ENCODE measurements at places on chromosomes 7 and 10. TPM values are rescaled to one million over a fixed set of nuclear protein-coding genes. Genes with fewer than 3 reads are reported as not detected.

GRCh38 chr10:106450966-106451365 lies 713.5 kb downstream of the SORCS1 start:
- DNase-seq, result no peak

DNA sequence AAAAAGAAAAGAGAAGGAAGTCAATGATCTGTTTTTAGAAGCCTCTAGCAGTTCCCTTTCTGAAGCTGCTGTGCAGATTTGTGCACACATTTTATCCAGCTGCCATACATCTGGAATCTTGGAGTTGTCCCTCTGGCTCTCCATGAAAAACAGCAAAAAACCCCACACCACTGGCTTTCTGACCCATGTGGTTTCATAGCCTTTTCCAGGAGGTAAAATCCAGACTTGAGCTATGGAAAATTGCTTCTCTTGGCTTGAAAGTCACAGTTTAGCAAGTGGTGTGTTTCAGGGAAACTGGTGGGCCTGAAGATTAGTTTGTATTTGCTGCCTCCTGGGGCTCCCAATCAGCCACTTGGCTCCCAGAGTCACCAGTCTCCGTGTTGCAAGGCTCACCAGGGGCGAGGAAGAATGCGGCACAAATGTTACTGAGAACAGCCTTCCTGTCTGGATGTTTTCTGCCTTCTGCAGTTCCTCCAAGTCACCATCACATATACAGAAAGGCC lies 50.1 kb upstream of the ADRB1 start:
- no peak for DNase-seq

GRCh38 chr7:15239801-15240200 lies 322.0 kb downstream of the AGMO start:
- no peak for DNase-seq

- DNase-seq, result no peak
Measured at GRCh38 chr7:132764762-132765161, 188.5 kb upstream of the PLXNA4 start.

DNA sequence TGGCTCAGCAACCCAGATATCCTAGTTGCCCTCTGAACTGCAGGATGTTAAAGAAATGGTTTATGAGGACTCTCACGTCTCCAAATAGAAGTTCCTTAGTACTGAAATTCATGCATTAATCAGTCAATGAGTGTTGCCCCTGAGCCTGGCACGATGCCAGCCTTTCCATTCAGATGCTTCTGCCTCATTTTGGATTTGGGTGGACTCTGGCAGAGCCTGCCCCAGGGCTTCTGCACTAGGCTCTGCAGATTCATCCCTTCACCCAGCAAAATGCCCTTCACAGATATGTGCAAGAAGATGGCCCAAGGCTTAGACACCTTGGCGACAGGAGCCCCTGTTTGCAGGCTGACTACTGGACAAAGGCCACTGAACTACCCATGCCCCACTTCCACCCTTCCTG lies 747.8 kb downstream of the GRID1 start:
- DNase-seq, result no peak

DNA sequence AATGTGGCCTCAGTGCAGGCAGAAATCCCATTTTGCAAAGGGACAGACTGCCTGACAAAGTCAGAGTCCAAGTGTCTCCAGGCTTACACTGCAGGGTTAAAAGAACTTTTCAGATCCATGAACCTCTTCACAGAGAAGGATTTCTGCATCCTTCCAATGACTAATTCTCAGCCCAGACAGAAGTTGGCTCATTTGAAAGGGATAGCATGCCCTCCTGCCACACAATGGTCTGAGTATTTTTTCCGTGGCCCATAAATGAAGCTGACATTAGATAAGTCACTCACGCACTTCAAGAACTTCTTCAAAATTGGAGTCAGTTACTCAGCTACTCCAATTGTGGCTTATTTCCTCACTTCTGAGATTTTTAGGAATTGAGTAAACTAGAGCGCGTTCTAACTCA lies 170.2 kb downstream of the PLXNA4 start:
- no peak for DNase-seq

DNA sequence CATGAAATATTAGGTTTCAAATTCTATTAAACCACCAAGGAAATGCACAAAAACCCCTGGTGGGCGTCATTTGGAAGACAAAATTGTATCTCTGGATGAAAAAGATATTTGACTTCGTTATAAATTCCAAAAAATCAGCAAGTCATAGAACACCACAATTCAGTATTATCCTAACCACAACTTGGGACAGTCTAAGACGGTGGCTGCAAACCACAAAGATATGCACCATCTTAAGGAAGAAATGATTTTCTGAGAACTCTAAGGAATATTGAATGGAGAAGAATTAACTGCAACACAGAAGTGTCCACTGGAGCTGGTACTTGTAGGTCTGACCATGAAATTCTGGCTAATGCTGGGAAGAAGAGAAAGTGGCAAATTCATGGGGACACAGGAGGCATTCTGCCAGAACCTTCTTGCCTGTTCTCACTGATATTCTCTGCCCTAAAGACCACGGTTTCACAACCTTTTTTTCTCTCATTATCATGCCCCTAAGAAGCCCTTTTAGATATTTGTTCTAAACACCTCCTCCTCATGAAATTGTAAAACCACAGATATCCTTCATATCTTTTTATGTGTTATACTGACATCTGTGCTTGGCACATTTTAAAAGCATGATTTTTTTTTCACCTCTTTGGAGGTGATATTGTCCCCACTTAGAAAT lies 92.9 kb downstream of the SFMBT2 start:
- no peak for DNase-seq

GRCh38 chr7:45105588-45106188 lies 5.8 kb downstream of the TBRG4 start:
- no peak for DNase-seq

- DNase-seq, result no peak
Measured at GRCh38 chr10:71720288-71720687, 710 bp upstream of the C10orf105 start.

- DNase-seq, result no peak
Measured at GRCh38 chr10:71931295-71931694, 32.9 kb upstream of the CHST3 start.

DNA sequence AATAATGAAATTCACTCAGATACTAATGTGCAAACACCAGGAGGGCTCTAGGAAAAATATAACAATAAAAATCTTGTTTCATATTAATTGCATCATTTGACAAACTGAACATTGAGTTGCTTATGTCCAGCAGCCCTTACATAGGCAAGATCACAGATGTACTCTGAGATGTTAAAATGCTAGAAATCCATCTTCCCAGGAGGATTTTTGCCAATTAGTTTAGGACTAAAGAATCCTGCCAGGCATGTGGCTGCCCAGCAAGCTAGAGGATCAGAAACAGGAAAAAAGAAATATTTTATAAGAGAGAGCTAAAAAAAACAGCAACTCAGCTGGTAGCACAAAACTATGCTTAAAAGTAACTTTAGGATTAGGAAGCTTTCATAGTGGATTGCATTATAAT lies 407.8 kb downstream of the NXPH1 start:
- DNase-seq, result no peak

- no peak for DNase-seq
Measured at GRCh38 chr10:128793726-128794655, 667.8 kb upstream of the MKI67 start.

- no peak for DNase-seq
Measured at GRCh38 chr10:110754375-110755105, 110.4 kb downstream of the RBM20 start.

DNA sequence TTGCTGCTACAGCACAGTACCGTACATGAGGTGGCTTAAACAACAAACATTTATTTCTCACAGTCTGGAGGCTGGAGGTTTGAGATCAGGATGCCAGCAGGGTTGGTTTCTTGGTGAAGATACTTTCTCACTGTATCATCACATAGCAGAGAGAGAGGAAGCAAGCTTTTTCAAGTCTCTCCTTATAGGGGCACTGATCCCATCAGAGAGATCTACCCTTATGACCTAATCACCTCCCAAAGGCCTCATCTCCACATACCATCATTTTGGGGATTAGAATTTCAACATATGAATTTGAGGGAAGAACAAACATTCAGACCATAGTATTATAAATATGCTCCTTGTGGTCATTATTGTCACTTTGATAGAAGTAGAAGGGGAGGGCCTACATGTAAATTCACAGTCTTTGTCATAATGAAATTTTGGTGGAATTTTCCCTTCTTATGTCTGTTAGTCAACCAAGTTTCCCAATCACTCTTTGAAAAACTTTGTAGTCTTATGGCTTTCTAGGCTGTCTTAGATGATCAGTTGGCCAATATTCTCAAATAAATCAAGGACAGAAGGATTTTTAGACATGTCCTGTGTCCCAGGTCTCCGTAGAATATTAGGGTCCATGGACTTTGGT lies 606.2 kb downstream of the LRMDA start:
- DNase-seq, result no peak

DNA sequence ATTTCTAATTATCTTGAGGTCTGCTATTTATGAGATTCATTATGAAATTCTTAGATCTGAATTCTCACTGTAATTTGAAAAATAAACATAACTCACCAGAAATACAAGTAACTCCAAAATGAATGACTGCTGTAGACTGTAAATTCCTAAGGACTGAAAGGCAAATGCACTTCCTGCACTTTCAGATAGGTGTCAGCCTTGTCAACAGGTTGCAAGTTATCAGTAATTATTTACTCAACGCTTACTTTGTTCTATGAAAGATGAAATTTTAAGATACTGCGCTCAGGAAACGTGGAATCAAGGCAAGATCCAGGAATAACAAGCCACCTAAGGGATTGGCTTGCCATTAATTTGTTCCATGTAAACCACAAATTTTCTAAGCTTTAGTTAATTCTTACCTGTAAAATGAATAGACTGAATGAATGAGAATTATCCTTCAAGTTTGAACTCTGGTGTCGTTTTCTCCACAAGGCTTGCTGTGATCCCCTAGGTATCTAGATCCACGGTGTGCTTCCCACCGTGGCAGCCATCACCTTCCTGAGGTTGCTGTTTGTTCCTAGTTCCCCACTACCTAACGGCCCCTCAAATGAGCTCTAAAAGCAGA lies 12.6 kb downstream of the DHX32 start:
- DNase-seq, result no peak

DNA sequence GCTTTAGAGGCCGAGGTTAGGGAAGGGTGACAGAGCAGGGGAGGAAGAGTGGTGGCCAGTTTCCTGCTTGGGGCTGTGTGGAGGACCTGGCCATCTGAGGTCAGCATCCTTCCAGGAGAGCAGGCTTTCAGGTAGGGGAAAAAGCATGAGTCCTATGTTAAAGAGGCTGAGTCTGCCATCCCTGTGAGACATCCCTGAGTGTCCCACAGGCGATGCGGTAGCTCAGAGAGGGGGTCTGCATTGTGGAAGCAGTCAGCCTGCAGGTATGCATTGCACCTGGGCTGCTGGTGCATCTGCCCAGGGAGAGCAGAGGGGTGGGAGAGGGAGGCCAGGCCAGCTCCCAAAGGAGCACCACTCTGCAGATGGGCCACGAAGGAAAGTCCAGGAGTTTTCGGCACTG lies 282.1 kb upstream of the ZNF32 start:
- DNase-seq, result no peak

- DNase-seq, result no peak
Measured at GRCh38 chr7:128665057-128665456, 7.0 kb upstream of the GARIN1A start.

GRCh38 chr10:121579656-121580055 lies 18.6 kb downstream of the FGFR2 start:
- DNase-seq, result no peak

- DNase-seq, result no peak
Measured at GRCh38 chr7:45656431-45656830, 82.3 kb downstream of the ADCY1 start.

DNA sequence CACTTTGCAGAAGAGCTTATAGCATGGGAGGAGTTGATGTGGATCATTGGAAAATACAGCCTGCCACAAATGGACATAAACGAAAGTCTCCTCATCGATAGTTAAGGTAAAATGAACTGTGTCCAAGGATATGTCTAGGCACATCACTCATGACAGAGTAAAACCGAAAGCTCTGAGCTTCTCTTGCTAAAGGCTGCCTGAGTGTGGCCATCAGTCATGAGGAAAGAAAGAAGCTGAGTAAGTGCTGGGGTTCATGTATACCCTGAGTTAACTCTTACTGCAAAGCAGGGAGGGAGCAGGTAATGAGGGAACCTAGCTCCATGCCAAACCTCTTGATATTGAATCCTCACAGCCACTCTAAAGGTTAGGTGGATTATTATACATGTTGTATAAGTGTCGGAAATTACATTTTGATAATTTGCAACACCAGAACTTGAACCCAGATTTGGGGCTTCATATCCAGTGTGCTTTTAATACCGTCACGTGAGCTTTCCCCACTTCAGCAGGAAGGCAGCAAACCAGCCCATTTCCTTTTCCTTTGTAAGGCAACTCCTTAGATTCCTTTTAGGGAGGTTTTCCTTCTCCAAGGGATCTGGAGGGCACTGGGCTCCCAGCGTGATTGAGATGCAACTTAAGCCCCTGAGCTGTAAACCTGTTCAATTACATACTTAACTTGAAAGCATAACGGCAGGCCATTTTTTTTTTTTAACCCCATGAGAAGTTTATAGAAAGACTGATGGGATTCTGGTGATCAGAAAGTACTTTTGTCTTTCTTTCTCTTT lies 215.0 kb downstream of the PHF14 start:
- no peak for DNase-seq

GRCh38 chr7:47128700-47129099 lies 453.2 kb downstream of the TNS3 start:
- no peak for DNase-seq

DNA sequence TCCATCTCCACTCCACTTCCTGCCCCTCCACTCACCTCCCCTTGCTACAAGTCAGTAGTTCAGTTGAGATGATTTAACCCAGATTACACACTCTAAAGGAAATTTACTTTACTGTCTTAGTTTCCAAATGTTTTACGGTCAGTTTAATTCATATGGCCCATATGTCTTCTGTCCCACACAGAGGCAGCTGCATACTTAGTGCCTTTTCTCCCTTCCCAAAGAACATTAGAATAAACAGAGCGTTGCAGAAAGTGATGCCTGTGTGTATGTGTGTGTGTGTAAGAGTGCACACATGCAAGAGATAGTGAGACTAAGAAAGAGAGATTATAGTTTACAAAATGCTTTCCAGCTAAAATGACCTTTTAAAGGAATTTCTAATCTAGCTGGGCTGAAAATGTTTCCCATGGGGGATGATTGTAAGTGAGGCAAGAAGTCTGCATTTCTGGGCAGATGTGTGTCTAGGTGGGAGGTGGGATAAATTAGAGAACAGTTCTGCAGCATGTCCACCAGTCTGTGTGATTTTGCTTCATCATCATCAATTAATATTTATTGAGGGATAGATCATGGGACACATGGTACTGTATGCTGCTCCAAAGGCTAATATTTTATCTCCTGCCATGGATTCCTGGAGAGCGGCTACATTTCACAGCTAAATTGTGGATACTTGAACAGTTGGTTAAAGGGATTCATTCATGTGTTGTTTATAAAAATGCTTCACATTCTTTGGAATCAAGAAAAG lies 81.5 kb downstream of the NXPH1 start:
- no peak for DNase-seq

Gene COL13A1
- 0.53 TPM for total RNA-seq

Gene DENND2A
- total RNA-seq, result 2.2 TPM

Gene DKK1
- total RNA-seq, result 1.3 TPM

Gene PTPRZ1
- 0.97 TPM for total RNA-seq

Gene FXYD4
- total RNA-seq, result not detected

Gene MUC12
- not detected for total RNA-seq

Gene PARD3
- 30.2 TPM for total RNA-seq

Gene ABCC2
- 1.7 TPM for total RNA-seq

Gene NUTM2B
- 0.94 TPM for total RNA-seq

Gene ASAH2B
- total RNA-seq, result 2.5 TPM

Gene CD36
- 18.5 TPM for total RNA-seq

Gene DNAH11
- 3.8 TPM for total RNA-seq

Gene SLC13A1
- total RNA-seq, result 0.19 TPM
